Erythroblast (primary cell): ENCODE measurements at places on chromosomes 6 and 20.

DNA sequence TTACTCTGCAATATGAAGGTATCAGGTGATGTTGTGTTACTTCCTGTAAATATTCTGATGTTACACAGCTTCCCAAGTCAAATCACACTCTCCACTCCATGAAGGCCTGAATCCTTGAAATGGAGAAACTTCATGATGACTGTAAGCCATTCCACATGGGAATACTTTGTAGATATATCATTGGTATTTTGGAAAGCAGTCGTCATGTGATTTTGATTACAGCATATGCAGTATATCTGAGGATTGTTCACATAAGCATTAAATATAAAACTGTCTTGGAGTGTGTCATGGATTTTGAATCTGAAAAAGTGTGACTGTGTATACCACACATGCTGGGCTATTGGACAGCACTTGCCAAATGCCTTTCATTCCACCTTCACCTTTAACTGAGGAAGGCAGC lies 118.3 kb upstream of the EXOC2 start:
- no peak for DNase-seq

GRCh38 chr6:40408786-40409542 lies 178.2 kb downstream of the LRFN2 start:
- DNase-seq: no peak

- no peak for DNase-seq
These were observed at the start of gene MYT1 for GRCh38 chr20:64164123-64164836. TSS of gene MYT1 (plus strand) at chr20:64164452. CDS start at chr20:64198862, 34,410 bp downstream.

DNA sequence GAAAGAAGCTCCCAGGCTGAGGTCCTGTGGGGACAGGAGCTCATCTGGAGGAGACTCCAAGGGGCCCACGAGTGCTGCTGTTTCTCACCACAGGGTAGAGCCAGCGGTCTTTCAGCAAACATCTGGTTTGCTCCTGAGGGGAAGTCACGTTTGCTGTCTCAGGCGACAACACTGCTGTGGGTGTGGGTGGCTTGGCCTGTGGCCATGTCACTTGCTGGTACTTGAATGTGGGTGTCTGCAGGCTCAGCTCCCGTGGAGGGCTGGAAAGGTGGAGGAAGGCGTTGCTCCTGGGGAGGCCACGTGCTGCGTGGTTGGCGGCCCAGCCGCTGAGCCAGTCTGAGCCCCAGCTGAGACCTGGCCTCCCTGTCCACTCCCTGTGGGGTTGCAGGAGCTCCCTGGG lies 52.8 kb upstream of the MPC1 start:
- no peak for DNase-seq

DNA sequence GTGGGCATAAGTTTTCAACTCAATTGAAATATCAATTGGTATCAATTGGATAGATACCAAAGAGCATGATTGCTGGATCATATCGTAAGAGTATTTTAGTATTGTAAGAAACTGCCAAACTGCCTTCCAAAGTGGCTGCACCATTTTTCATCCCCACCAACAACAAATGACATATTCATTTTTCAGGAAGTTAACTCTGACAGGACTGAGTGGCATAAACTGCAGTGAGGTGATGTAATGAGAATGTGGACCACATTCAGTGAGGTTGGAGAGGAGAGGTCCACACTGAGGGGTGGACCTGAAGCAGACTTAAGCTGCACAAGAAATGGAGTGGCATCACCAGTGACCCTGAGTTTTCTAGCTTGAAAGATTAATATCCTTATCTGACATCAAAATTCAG lies 11.6 kb upstream of the CALHM6 start:
- DNase-seq: no peak

DNA sequence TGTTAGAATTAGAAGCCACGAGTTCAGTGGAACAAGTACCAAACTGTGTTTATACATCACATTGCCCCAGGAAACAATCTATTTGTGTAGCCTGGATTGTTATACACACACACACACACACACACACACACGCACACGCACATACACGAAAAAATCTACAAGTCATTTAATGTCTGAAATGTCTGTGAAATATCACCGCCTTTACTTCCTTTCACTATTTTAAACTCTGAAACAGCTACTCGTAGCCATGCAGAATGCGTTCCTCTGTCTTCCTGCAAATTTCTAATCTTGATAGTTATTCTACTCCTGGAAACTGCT lies 84.4 kb upstream of the SCAF8 start:
- no peak for DNase-seq

GRCh38 chr6:5203546-5203945 lies 57.2 kb downstream of the LYRM4 start:
- DNase-seq: no peak

DNA sequence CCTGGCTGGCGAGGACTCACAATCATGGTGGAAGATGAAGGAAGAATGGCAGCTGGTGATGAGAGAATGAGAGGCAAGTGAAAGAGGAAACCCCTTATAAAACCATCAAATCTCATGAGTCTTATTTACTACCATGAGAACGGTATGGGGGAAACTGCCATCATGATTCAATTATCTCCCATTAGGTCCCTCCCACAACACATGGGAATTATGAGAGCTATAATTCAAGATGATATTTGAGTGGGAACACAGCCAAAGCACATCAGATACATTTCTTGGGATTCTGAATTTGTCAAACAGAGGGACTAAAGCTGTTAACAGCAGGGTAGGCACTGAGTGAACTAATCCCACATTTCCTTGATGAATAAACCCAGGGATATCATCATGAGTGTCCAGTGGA lies 116.2 kb upstream of the PLCB4 start:
- no peak for DNase-seq

DNA sequence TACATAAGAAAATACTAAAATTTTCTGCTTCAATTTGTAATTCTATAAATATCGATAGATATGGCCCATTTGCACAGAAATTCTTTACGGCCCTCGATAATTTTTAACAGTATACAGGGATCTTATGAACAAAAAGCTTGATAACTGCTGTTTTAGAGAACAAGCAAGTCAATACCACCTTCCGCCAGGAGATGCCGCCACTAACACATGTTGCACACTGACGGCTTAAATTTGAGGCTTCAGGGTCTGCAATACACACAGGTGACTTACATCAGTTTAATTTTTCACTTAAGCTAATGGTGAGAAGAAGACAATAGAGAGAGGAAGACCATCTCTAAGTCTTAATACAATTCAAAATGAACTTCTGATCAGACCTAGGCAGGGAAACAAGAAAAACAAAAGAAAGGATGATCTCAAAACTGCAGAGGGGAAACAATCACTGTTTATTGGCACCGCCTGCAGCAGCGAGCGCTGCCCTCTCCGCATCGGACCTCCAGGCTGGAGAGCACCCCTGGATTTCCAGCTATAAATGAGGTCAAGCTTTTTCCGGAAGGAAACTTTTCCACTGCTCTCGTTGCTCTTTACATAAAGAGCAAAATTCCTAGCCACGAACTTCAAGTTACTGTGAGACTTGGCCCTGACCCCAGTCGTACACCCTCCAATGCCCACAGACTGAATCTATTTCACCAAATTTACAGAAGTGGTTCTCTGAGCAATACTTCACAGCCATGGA lies 53.9 kb downstream of the OTOR start:
- peak; percentile 61 for DNase-seq

DNA sequence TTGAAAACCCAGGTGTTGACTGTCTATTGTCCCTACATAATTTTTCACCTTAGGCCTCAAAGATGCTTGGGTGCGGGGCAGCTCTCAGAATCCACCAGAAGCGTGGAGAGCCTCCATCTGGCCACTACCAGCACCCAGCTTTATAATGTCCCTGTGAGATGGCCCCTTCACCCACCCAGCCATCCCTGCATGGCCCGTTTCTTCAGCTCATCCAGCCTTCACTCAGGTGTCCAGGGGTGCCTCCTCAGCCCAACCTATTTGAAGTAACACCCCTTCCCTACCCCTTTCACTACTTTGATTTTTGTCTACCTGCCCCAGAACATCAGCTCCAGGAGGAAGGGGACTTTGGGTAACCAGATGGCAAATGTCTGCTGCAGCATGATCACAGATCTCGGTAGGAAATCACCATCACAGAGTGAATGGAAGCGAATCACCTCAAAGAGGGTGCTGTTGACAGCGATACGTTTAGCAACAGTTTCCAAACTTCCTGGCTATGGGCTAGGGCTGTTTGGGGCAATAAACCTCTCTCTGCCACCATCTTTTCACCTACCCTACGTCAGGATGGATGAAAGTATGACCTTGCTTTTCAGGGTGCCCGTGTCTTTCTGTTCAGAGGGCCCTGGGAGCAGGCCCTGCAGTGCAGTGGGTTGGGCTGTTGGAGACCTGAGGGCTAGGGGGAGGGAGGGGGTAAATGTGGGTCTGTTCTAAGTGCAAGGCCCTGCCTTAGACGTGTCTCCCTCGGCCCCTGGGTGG lies 1.2 kb upstream of the SLC17A9 start:
- DNase-seq: no peak

- no peak for DNase-seq
These were observed 26.6 kb downstream of the NCOA5 start for GRCh38 chr20:46063151-46063550.

DNA sequence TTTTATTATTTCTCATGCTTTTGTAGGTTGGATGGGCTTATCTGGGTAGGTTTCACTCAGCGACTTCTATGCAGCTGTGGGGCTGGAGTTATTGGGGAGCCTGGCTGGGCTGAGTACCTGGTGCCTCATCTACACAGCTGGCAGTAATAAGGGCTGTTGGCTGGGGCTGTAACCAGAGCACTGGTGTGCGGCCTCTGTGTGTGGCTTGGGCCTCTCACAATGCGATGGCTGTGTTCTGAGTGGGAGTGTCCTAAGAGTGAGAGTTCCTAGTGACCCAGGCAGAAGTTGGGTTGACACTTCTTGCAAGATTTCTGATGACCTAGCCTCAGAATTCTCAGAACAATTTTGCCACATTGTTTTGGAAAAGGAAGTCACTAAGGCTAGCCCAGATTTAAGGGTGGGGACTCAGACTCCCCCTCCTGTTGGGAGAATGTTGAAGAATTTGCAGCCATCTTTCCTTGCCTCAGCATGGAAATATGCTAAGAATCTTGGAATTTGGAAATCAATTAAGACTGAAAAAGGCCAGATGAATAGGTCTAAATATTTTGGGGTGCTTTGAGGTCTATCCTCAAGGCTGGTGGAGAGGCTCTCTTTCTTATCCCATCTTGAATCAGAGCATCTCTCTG lies 158.8 kb downstream of the SCP2D1 start:
- DNase-seq: no peak
